ENCODE measurements at places on chromosomes 7 and 10. TPM values are rescaled to one million over a fixed set of nuclear protein-coding genes. Genes with fewer than 3 reads are reported as not detected.

AKR1C4 gene
- not detected for total RNA-seq

SCIN gene
- 0.26 TPM for total RNA-seq

OPN4 gene
- total RNA-seq: not detected

GRB10 gene
- 36.7 TPM for total RNA-seq

AGBL3 gene
- total RNA-seq: 0.52 TPM

PARD3 gene
- 34.7 TPM for total RNA-seq

WNT8B gene
- not detected for total RNA-seq

CLRN3 gene
- not detected for total RNA-seq

NPSR1 gene
- not detected for total RNA-seq

H2BK1 gene
- not detected for total RNA-seq

HOXA3 gene
- total RNA-seq: 8.1 TPM

PLAU gene
- 449 TPM for total RNA-seq

ATOH7 gene
- 0.48 TPM for total RNA-seq

FRAT2 gene
- total RNA-seq: 8.1 TPM

CFAP70 gene
- 0.64 TPM for total RNA-seq

ATG9B gene
- 0.13 TPM for total RNA-seq

GBX1 gene
- not detected for total RNA-seq

ECD gene
- 22.3 TPM for total RNA-seq

MCMBP gene
- 38.6 TPM for total RNA-seq

TUBAL3 gene
- total RNA-seq: not detected

OR6B1 gene
- total RNA-seq: not detected

FAM25C gene
- total RNA-seq: not detected

BMPR1A gene
- total RNA-seq: 18.1 TPM

ARF5 gene
- total RNA-seq: 253 TPM

AKR1B1 gene
- total RNA-seq: 80.1 TPM

MAT1A gene
- not detected for total RNA-seq

COL28A1 gene
- not detected for total RNA-seq

ADCY1 gene
- 0.16 TPM for total RNA-seq

HABP2 gene
- not detected for total RNA-seq

AKR1C8 gene
- not detected for total RNA-seq

FAM237B gene
- not detected for total RNA-seq

TMEM236 gene
- not detected for total RNA-seq

PSPH gene
- total RNA-seq: 39.7 TPM

LEP gene
- total RNA-seq: not detected

CEP55 gene
- total RNA-seq: 8.3 TPM

CYP3A7 gene
- 1.0 TPM for total RNA-seq

MDH2 gene
- total RNA-seq: 96.7 TPM

TNS3 gene
- total RNA-seq: 17.2 TPM

BRI3 gene
- total RNA-seq: 64.2 TPM

SPDYE1 gene
- not detected for total RNA-seq

LRIT2 gene
- not detected for total RNA-seq

ZP3 gene
- total RNA-seq: 2.1 TPM

CCZ1 gene
- 72.9 TPM for total RNA-seq

IFIT1B gene
- under 0.01 TPM for total RNA-seq

LIPJ gene
- total RNA-seq: not detected

DNAJB12 gene
- 22.6 TPM for total RNA-seq

ADRA2A gene
- total RNA-seq: not detected

PLAC9 gene
- 13.4 TPM for total RNA-seq

OR13A1 gene
- 0.08 TPM for total RNA-seq

GSAP gene
- total RNA-seq: 5.3 TPM

SKIDA1 gene
- 1.7 TPM for total RNA-seq

GRM3 gene
- not detected for total RNA-seq

DLX6 gene
- total RNA-seq: not detected

GOLGA7B gene
- not detected for total RNA-seq

ANKRD22 gene
- not detected for total RNA-seq

CALHM3 gene
- total RNA-seq: not detected

Data from epithelial cell of alveolus of lung (primary cell).